ENCODE measurements at places on chromosomes 5 and 9.

DNA sequence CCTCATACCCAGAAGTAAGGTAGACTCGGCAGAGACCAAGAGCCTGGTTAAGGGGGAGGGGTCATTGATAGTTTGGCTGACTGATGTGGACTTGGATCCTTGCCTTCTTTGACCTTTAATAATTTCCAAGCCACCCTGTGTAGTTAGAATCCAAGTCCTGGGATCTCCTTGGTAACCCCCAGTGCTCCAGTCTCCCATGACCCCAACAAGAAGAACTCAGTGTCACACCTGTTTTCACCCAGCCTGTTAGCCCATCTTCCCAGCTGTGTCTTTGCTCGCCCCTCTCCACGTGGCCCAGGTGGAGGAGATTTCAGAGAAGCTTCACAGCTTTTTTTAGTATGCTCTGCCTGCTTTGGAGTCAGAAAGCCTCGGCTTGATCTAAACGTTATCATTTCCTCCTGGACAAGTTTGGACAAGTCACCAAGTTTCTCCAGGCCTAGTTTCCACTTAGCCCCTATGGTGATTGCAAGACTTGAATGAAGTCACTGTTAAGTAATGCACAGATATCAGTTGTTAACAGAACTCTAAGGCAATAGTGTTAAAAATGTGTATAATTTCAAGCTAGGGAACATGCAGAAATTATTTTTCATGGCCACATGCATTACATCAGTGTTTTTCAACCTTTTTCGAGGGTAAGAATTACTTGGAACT lies 170.0 kb downstream of the TMEM38B start:
- no peak for DNase-seq

DNA sequence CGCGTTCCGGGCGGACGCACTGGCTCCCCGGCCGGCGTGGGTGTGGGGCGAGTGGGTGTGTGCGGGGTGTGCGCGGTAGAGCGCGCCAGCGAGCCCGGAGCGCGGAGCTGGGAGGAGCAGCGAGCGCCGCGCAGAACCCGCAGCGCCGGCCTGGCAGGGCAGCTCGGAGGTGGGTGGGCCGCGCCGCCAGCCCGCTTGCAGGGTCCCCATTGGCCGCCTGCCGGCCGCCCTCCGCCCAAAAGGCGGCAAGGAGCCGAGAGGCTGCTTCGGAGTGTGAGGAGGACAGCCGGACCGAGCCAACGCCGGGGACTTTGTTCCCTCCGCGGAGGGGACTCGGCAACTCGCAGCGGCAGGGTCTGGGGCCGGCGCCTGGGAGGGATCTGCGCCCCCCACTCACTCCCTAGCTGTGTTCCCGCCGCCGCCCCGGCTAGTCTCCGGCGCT lies at the start of gene DAPK1:
DAPK1 (plus strand) TSS at position 264 of the 442 bp plus-strand sequence. CDS start 1,211 bp downstream, outside the sequence.
- no peak for DNase-seq

DNA sequence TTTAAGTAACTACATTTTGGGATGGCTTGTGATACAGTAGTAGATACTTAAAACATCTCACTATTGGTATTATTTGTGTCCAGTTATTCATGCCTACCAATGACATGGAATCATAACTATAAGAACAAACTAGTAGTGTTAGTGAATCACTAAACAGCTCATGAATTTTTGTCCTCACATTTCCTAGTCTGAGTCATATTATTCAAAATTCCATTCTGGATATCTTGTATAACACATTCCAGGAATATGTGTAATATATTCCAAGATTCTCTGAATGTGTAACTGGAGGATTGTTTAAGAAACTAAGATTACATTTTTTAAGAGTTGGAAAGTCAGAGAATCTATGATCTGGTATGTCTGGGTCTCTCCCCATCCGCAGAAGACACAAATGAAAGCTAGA lies 565.3 kb upstream of the ZNF608 start:
- DNase-seq, result no peak

DNA sequence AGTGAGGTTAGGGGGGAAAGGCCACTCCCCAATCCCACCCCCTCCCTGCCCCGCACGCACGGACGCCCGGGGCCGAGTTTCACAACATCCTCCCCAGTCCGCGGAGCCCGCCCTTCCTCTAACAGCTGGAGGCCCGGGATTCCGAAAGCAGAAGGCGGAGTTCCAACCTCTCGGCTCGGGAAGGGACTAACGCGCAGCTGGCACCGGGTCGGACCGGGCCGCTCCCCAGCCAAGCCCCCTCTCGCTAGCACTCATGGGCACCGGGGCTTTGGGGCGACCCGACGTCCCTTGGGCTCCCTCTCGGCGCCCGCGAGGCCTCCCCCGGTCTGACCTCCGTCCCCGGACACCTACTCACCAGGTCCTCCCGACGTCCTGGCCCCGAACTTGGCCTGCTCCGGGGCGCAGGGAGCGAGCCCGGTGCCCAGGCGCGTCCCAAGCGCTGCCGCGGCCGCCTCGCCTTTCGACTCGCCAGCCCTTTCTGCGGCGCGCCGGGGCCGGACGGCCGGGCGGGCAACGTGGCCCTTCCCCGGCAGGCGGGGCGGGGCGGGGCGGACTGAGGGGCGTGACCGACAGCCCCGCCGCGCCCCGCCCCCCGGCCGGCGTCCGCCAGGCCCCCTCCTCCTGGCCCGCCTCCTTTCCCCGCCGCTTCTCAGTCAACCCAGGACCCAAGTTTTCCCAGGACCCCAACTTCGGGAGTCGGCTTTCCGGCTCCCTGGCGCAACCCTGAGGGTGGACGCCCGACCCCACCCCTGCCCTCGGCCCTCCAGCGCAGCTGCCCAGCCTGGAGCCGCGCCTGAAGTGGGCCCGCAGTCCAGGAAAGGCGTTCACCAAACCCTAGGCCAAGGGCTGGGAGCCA lies at the start of gene MGAT1:
MGAT1 (minus strand) TSS at position 482 of the 856 bp plus-strand sequence. CDS start 9,835 bp downstream, outside the sequence.
- peak; percentile 64 for DNase-seq

GRCh38 chr9:4935001-4935672 lies 49.9 kb upstream of the JAK2 start:
- DNase-seq, result no peak

GRCh38 chr5:172564883-172565282 lies 76.2 kb upstream of the NEURL1B start:
- no peak for DNase-seq
